ENCODE measurements at places on chromosomes 11 and 22.

DNA sequence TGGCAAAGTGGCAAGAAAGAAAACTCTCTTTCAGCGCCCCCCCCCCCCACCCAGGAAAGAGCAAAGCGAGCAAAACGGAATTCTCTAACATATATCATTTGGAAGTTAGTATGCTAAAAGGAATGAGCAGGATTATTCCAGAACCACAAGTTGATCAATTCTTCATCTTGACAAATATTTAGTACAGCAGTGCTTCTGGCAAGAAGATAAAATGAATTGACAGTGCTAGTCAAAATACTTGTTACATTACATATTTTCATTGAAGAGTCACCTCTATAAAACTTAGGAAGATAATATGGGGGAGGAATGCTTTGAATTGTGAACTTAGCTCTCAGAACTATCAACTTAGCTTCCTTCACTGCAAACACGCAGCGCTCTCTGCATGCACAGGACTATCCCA is 377.4 kb downstream of the DYNC2H1 start:
- no peak for DNase-seq

GRCh38 chr11:86795949-86796348 is 4.4 kb upstream of the PRSS23 start:
- no peak for DNase-seq

- no peak for DNase-seq
Measured at GRCh38 chr11:27139742-27140367, 99.2 kb downstream of the BBOX1 start.

DNA sequence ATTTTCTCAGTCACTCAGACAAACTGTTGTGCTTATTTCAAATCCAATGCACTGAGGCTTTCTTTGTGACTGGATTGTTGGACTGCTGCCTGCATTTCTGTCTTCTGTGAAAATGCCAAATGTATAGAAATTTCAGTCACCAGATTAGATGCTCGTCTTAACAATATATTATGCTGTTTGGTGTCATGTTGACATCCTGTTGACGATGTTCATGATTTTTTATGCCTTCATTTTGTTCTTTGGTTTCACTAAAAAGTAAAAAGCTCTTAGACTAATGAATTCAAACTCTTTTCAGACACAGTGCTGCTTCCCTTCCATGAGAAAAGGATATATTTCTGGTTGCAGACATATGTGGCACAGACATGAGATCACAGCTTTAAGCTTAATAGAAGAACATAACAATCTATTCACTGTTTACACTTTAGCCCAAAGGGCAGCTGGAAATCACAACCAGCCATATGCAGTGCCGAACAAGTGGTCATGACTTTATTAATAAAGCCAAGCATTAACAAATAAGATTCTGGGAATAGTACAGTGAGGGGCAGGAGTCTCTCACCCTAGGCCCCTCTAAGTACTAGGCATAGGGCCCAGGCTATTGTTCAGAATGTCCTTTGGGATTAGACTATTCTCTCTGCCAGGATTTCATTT is 9.4 kb upstream of the SOX6 start:
- DNase-seq, result no peak

DNA sequence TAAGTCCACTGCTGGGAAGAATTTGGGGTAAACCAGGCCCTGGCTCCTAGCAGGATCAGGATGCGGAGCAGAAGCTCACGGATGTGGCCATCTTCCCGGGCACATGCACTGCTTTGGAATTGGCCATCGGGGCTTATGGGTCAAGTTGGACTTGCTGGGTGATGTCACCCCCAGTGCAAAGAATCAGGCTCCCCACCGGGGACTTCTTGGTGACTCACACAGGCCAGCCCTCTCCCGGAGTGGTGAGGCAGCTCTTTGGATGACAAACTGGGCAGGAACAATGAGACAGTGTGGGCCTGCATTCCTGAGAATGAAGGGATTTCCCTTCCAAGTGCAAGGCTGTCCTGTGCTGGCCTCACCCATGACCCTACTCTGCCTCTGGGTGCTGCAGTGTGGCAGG is 128.8 kb upstream of the ANO1 start:
- no peak for DNase-seq

All from NCI-H1417 treated with DMSO at 0.1 percent for 48 hours (cell line).